ENCODE measurements at places on chromosomes 1 and 21.

GRCh38 chr1:118304722-118305359 lies 119.8 kb upstream of the SPAG17 start:
- peak; percentile 31 for DNase-seq

DNA sequence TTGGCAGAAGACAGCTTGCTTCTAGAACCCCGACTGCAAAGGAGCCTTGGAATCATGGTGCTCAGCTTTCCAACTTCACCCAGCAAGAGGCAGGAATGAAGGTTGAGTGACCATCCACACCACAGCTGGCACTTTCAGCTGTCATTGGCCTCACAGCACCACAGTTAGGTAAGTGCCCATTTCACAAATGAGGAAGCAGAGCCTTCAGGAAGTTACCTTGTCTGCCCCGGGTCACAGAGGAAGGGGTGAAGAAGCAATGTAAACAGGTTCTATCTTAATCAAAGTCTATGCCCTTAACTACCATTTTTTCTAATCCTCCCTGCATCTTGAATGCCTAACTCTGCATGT lies 156.0 kb downstream of the GLUL start:
- no peak for DNase-seq

DNA sequence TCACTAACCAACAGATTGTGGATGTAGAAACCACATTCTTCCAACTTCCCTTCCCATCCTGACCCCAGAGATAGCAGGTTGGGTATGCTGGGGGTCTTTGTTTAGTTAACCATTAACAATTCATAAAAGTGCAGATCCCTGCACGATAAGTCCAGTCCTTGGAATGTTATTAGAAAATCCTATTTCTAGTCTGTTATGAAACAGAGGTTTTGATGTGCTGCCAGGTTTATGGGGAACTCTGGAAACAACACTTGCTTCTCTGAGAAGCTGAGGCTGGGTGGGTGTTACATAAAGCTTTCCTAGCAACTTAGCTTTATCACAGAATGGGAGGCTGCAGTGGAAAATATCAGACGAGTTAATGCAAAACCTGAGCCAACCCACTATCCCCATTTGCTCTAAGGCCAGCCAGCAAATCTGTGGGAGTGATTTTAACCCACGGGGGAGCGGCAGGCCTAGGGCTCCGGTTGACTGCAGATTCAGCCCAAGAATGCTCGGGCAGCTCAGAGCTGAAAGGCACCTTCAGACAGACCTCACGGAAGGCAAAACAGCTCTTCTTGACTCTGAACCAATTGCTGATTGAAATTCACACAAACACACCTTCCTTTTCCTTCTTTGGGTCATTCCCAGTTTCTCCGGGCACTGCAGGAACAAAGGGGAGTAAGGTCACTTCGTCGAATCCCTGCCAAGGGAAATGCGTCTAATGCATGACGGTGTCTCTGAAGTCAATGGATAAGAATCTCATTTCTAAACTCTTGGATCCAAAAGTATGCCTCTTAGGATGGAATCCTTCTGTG lies 111.7 kb upstream of the IRF2BP2 start:
- peak; percentile 75 for DNase-seq

- no peak for DNase-seq
Observed at GRCh38 chr1:217322834-217323233, 308.1 kb downstream of the GPATCH2 start.

DNA sequence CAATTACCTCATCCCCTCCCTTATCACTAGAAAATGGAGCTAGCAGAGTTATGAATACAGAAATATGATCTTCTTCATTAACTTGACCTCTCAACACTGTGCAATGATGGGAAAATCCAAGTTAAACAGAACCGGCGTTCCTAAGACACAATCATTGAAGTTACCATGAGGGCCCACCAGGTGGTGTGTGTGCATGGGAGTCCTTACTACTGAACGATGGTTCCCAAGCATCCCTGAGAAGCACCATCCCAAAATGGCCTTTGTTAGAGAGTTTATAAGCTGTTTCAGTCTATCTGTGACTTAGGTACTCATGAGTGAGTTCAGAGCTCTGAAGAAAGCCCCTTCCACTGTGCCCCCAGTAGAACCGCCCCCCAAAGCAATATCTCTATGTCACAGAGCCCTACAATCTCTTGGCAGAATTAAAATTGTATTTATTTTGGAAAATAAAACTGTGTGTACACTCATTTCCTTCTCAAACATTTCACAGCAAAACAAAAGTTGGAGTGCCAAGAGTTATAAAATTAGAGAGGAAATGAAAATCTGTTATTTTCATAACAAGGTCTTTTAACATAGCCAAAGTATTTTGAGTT lies 56.8 kb downstream of the PLD5 start:
- DNase-seq = peak; percentile 88

DNA sequence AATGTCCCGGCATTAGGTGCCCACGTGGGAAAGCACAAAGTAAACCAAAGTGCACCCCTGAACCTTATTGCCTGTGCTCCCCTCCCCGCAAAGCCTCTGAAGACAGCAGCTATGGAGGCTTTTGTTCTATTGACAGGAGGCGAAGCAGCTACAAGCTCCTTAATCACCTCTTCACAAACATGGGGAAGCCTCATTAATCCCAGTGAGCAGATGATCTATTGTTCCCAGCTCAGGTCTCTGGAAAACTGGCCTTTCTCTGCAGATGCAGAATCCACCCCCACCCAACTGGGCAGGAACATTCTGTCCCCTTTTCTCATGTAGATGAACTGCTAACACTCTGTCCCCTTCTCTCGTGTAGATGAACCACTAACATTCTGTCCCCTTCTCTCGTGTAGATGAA lies 190.5 kb upstream of the CSF3R start:
- no peak for DNase-seq

- no peak for DNase-seq
Observed at GRCh38 chr1:94961988-94962387, 35.1 kb upstream of the CNN3 start.

DNA sequence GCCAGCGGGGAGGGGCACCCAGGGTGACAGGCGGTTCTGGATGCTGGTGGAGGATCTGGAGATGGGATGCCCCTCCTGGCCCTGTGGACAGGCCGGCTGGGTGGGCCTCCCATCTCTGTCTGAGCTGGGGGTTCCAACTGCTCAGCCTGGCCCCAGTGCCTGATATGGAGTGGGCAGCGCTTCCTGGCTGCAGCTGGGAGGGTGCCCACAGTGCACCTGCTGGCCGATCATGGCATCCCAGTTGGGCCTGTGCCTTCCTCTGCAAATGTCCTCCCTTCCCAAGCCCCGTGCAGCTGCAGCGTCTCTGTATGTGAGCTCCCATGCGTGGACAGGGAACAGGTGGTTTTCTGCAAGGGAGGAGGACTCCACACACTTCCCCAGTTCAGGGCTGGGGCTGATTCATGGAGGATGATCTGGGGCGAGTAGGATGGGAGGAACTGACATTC lies 2.1 kb downstream of the PFKL start:
- DNase-seq = no peak

GRCh38 chr1:63873751-63874150 lies 99.9 kb downstream of the ROR1 start:
- DNase-seq = no peak

DNA sequence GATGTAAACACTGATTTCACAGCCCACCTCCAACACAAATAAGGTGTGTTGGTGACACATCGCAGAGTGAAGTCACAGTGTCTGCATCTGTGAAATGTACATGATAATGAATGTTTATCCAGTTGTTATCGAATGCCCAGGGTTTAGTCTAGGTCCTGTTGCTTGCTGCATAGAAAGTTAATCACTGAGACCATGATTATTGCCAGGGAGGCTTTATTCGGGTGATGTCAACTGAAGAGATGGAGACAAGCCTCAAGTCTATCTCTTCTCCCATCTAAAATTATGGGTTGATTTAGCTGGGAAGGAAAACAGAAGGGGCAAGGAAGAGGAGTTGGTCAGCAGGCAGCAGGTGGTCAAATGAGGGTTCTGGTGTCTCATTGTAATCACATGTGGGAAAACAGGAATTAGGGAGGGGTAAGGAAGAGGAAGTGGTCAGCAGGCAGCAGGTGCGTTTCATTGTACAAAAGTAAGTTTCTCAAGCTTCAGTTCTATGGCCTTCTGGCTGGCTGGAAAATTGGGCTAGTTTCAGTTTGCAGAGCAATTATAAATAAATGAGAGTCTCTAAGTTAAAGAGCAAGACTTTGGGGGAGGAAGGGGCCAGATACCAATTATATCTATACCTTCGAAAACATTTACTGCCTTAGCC lies 146.3 kb upstream of the DNAH14 start:
- no peak for DNase-seq

GRCh38 chr1:56563568-56563967 lies 15.8 kb downstream of the PLPP3 start:
- DNase-seq = no peak

GRCh38 chr1:162206749-162207635 lies 137.5 kb downstream of the NOS1AP start:
- DNase-seq = peak; percentile 71

GRCh38 chr1:243396876-243397275 lies 141.0 kb downstream of the SDCCAG8 start:
- DNase-seq = no peak

DNA sequence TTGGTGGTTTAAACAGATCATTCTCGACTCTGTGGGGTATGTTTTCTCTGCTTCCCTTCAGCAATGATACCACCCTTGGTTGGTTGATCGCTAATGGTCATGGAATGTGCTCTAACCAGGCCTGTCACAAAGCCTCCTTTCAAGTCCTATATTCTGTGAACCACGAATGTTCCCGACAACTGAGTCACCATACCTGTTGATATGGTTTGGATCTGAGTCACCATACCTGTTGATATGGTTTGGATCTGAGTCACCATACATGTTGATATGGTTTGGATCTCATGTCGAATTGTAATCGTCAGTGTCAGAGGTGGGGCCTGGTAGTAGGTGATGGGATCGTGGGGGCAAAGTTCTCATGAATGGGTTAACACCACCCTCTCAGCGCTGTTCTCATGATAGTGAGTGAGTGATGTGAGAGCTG lies 10.2 kb upstream of the CAMK2N1 start:
- DNase-seq = peak; percentile 33

DNA sequence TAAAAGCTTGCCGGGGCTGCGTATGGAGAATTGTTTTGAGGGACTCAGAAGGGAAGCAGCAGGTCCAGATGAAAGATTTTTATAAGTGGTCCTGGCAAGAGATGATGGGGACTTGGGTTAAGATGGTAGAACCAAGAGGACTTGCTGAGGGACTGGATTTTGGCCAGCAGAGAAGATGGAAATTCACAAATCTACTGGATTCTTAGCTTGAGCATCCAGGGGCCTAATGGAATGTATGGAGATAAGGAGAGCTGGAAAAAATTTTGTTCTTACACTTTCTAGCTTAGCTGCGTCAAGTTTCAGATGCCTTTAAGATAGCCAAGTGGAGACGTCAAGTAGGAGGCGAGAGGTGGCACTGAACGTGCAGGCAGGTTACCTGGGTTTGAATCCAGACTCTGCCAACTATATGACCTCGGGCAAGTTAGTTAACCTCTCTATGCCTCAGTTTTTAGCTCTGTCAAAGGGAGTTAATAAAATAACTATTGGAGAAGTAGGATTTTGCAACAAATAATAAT lies 3.4 kb upstream of the RBP7 start:
- DNase-seq = no peak

GRCh38 chr1:190747704-190748103 lies 270.0 kb upstream of the BRINP3 start:
- peak; percentile 77 for DNase-seq

- no peak for DNase-seq
Observed at GRCh38 chr21:42784276-42784675, 95.1 kb downstream of the WDR4 start.

DNA sequence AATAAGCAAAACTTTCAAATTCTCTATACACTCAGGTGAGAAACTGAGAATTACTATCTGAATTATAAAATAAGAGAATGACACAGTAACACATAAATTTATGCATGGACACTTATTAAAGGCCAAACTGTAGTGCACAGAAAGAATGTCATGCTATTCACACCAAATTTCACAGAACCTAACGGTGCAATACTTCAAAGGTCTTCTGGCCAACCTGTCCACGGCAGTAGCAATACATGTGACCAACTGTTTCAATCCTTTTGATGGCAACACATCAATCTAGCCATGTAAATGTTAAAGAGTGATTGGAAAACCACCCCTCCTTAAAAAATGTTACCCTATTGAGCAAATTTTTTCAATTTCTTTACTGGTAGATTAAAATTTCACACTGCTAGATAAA lies 10.4 kb downstream of the GATAD2B start:
- DNase-seq = no peak

- DNase-seq = no peak
Observed at GRCh38 chr21:42061195-42061985, 9.7 kb upstream of the UMODL1 start.

DNA sequence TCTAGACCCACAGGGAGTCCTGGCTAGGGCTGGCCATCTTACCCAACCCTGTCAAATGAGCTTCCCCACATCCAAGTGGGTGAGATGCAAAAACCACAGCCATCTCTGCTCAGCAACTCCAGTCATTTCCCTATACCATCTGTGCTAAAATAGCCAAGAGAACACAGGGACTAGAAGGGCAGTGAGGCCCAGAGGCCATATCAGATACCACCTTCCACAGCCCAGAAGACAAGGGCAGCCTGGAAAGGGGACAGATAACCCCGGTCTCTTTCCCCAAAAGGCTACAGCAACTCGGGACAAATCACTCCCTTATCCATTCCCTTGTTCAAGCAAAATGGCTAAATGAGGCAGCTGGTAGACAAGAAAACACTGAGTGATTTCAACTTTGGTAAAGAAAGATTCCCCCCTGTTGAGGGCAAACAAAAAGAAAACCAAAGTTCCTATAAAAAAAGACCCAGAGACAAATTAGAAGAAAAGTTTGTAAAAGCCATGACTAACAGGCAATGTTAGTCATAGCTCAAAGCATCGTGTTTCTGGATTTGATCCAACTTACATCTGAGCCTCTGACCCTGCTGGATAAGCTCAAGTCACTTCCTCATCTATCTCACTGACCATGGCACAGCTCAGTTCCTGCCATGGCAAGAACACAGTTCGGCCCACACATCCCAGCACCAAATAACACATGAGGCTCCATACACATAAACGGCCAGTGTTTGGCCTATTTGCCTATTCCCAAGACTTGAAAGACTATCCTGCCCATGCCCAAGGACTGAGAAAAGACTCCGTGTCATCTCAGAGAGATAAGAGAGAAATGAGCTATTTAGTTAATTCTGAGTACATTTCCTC lies 3.1 kb downstream of the LAMB3 start:
- DNase-seq = peak; percentile 98

GRCh38 chr1:230250666-230251065 lies 175.5 kb downstream of the PGBD5 start:
- DNase-seq = no peak

DNA sequence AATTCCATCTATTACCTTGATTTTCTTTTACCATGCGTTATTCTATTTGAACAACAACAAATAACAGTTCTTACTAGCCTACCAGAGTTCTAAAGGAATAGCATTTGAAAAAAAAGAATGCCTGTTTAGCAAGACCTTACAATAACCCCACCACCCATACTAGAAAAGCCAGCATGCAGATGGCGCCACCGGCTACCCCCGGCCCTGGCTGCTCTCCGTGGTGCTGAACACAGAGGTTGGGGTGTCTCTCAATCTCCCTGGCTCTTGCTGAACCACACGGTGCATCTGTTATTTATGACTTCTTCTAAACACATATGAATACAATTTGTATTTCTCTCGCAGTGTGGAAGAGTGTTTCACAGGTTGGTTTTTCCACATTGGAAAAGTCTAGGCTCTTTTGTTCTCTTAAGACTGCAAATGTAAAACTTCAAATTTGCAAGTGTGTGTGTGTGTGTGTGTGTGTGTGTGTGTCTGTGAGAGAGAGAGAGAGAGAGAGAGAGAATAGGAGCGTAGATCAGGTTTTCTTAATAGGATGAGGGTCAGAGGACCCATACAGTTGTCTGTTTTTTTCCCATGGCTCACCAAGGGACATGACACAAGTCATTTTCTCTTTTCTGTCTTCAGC lies 13.6 kb downstream of the GRIK3 start:
- peak; percentile 46 for DNase-seq

GRCh38 chr1:27047914-27048313 lies 35.3 kb upstream of the TENT5B start:
- no peak for DNase-seq
